ENCODE measurements at places on chromosomes 4 and X.
A peak's percentile ranks its signal among the peaks of the same experiment; 100 is the strongest.

DNA sequence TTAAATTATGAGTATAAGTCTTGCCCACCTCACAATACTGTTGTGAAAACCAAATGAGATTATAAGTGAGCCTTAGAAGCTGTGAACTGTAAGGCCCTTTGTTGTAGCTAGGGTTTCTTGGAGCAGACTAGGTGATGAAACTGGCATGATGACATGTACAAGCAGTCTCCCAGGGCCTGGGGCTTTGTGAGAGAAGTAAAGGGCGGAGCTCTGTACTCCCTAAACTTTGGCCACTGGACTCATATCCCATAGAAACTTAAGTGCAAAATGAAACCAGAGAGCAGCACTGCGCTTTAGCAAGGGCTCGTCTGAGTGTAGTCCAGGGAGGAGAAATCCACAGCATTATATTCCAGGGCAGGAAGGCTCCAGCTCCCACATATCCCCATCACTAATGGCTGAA is 385.6 kb upstream of the FGF16 start:
- DNase-seq = no peak

- no peak for DNase-seq
These were observed 54.0 kb upstream of the LDB2 start for GRCh38 chr4:16952462-16952871.

- DNase-seq = no peak
These were observed 70.4 kb downstream of the ELOVL6 start for GRCh38 chr4:110128029-110128428.

- peak; percentile 99 for DNase-seq
These were observed 160.3 kb downstream of the OR13H1 start for GRCh38 chrX:131704136-131704695.

DNA sequence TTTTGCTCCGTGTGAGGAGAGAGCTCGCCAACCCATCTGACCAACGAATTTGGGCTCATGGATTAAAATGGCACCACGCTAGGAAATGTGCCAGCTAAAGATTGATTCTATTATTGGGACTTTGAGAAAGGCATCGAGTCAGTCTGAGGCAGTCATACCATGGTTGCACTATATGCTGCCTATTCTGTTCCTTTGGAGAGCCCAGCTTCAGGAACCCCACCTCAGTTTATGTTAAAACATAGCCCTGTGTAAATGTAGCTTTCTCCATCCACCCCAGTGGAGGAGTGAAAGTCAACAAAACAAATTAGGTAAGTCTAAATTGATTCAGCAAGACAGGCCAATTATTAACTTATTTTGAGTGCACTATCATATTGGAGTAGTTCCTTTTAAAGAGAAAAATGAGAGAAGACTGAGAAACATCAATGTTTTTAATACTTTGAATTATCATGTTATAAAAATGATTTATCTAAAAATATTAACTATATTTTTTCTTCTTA is 24.5 kb upstream of the ADH7 start:
- DNase-seq = no peak

DNA sequence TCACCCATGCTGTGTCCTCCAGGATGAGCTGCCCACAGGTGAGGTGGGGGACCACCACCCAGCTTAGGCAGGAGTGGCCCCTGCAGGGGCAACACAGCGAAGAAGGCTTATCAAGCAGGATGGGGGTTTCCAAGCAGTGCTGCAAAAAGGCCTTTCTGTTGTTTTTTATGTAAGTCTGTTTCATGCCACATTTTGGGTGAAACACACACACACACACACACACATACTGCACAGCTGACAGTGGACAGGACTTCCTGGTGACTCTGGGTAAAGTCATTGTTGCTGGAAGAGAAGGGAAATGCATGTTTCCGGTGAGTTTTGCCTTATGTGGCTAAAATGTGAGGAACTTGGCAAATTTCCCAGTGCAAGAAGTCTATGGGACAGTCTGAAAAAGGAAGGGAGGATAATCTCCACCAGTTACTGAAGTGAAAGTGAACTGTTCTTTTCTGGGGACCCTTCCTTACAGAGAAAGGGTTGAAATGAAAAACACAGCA is 119.2 kb downstream of the IRF2 start:
- DNase-seq = peak; percentile 46

GRCh38 chr4:165656829-165657490 is 216.1 kb upstream of the TLL1 start:
- no peak for DNase-seq

GRCh38 chr4:8274765-8275547 is 5.4 kb downstream of the HTRA3 start:
- no peak for DNase-seq

DNA sequence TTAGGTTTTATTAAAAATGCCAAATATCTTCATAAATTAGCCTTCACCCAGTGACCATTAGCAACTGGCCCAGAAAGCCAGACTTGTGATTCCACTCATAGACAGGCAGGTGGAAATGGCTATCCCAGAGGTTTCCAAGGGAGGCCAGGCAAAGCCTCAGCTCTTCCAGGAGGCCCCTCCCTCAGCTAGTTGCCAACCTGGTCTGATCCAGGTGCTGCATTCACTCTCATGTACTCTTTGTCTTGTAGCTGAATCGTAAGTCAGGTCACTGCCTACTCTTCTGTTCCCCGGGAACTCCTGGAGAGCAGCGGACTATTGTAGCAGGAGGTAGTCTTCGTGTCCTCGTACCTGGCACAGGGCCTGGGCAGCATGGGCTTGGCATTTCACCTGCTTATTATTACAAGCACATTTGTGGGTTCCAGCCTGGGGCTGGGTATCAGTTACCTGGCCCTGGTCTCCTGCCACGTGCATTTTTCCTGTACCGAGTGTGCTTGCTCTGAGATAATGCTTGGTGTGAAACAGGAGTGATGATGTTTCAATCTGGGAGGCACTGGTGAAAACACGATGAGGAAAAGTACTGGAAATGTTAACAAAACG is 101.6 kb downstream of the FAM193A start:
- no peak for DNase-seq

- DNase-seq = no peak
These were observed 49.6 kb downstream of the RRAGB start for GRCh38 chrX:55767100-55767499.

DNA sequence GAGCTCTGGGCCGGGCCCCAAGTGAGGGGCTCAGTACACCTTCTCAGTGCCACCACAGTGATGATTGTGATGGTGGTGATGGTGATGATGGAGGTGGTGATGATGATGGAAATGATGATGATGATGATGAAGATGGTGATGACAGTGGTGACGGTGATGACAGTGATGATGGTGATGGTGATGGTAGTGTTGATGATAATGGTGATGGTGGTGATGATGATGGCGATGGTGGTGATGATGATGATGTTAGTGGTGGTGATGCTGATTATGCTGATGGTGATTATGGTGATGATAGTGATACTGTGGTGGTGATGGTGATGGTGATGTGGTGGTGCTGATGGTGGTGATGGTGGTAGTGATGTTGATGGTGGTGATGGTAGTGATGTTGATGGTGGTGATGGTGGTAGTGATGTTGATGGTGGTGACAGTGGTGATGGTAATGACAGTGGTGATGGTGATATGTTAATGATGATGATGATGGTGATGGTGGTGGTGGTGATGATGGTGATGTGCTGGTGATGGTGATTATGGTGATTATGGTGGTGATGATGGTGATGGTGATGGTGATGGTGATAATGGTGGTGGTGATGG is 29.9 kb downstream of the HMX1 start:
- DNase-seq = no peak

DNA sequence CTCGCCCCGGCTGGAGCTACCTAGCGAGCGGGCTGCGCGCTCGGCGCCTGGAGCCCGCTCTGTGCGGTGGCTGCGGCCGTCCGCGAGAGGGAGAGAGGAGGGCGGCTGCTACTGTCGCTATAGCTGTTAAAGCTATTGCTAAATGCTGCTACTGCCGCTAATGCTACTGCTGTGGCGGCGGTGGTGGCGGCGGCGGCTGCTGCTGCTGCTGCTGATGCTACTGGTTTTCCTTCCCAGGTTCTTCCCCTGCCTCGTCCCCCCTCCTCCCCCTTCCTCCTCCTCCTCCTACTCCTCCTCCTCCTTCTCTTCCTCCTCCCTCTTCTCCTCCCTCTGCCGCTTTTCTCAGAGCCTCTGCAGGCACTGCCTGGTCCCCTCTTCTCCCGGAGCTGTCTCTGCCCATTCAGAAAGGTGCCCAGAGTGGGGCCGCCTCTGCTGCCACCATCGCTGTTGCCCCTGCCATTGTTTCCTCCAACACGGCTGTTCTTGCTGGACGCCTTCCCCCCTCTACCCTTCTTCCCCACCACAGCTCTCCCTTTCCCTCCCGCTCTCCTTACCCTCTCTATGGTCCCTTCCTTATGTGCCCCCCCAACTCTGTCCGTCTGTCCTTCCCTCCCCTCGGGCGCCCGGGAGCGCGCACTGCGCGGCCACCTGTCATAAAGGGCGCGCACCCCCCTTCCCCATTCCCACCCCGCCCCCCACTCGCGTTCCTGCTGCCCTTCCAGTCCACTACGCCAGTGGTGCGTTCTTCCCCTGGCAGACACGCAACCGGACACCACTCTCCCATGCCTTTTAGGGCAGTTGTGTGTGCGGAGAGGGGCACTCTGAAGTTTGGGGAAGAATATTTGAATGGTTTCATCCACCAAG is at the start of gene NEXMIF:
Gene NEXMIF (minus strand): TSS at position 228 of the 864 bp plus-strand sequence.
- DNase-seq = no peak

DNA sequence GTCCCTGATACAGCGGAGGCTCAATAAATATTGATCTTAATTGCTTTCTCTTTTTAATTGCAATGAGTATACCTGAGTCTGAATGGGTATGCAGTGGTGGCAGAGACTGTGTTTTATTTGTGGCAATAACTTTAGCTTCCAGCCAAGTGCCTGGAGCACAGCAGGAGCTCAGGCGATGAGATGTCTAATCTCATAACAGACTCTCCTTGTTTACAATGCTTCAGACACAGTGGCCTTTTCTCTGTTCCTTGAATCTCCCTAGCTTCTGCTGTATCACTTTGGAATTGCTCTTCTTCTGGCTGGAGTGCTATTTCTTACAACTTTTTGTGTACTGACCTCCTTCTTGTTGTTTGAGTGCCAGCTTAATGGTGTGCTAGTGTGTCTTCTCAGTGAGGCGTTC is 91.5 kb upstream of the UNC5C start:
- no peak for DNase-seq

DNA sequence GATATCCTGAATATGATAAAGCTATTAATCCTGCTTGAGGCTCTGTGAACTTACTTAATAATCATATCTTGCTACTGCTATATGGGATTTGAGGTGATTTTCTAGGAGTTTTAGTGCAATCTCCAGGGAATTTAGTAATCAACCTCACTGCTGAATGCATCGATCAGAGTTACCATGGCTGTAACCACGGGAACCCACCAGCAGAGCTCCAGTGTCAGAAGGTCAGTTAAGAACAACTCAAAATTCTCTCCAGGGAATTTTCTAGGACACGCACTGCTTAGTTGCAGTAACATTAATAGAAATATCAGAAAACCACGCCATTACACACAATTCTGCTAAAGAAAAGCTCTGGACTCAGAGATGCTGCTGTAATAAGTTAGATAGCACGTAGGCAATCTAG is 1477.2 kb upstream of the TENM3 start:
- DNase-seq = no peak

GRCh38 chr4:89889289-89889688 is 5.4 kb upstream of the MMRN1 start:
- no peak for DNase-seq

- no peak for DNase-seq
These were observed 150.5 kb downstream of the ARSF start for GRCh38 chrX:3191796-3192195.

DNA sequence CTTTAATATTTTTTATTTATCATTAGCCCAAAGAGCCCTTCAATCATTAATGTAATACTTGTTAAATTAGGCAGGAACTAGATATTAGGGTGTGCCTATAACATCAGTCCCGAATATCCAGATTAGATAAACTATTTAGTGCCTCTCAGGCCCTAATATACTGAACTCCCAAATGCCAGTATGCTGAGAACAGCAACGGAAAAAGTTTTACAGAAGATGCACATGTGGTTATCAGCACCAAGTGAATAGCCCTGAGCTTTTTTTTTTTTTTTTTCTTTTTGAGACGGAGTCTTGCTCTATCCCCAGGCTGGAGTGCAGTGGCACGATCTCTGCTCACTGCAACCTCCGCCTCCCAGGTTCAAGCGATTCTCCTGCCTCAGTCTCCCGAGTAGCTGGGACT is 13.0 kb upstream of the ELF2 start:
- no peak for DNase-seq

DNA sequence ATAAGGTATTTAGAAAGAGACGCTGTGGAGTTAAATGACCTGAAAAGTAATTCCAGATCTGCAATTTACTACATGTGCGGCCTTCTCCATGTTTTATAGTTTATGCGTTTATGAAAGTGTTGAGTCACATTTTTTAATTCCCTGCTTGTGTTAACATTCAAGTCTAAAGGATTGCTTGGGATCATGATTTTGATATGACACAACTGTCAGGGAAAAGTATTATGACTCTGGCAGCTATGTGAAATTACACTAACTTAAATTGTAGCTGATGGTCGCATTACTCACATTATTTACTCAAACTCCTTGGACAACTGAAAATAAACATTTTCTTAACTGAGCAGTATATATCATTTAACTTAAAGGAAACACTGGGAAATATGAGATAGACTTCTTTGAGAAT is 14.3 kb upstream of the GABRB1 start:
- DNase-seq = no peak

DNA sequence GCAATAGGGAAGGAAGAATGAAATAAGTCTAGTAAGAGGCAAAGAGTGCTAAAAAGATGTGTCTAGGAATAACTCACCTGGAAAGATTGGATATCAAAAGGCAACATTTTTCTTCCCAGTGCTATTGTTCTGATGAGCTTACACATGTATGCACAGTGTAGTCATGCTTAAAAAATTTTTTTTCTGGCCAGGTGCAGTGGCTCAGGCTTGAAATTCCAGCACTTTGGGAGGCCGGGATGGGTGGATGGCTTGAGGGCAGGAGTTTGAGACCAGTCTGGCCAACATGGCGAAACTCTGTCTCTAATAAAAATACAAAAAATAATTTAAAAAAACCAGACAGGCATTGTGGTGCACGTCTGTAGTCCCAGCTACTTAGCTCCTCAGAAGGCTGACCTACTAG is 795.8 kb upstream of the IGFBP7 start:
- no peak for DNase-seq

DNA sequence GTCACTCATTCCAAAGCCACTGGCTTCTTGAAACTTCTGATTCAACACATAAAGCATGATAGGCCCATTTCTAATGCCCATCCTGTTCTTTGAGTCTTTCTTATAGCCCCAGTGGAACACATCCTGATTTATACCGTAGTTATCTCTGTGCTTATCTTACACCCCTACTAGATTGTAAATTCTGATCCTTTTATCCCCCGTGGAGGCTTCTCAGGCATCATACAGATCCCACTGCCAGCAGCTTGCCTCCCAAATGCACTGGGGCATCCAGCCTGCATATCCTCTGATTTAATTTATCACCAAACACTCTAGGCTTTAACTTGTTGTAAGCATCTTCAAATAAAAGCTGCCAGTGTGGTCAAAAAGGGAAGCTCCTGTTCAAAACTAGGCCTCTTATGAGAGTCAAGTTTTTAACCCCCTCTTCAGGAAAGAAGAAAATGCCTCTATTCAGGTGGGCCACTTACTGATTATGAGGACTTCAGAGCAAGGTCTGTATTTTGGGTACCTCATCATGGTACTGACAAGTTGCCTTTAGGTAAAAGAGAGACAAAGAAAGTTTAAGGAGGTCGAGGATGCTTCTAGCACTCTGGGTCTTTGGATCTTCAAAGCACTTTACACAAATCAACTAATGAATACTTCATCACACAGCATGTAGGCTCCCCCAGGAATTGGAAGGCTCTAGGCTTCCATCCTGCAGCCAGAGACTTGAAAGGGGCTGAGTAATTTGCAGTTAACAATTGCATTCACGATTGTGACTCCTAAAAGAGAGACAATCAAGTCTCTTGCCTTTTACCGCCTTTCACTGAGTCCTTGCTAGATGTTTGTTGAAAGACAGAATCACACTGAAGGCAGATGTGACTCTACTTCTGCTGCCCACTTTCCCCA is 95.8 kb upstream of the LDB2 start:
- DNase-seq = no peak

Measured in omental fat pad (tissue), 4 donors.